GM04503 (cell line): ENCODE measurements at places on chromosomes 5 and 9.
A peak's percentile ranks its signal among the peaks of the same experiment; 100 is the strongest.

- no peak for DNase-seq
Measured at GRCh38 chr9:16342246-16343020, 528.0 kb downstream of the BNC2 start.

DNA sequence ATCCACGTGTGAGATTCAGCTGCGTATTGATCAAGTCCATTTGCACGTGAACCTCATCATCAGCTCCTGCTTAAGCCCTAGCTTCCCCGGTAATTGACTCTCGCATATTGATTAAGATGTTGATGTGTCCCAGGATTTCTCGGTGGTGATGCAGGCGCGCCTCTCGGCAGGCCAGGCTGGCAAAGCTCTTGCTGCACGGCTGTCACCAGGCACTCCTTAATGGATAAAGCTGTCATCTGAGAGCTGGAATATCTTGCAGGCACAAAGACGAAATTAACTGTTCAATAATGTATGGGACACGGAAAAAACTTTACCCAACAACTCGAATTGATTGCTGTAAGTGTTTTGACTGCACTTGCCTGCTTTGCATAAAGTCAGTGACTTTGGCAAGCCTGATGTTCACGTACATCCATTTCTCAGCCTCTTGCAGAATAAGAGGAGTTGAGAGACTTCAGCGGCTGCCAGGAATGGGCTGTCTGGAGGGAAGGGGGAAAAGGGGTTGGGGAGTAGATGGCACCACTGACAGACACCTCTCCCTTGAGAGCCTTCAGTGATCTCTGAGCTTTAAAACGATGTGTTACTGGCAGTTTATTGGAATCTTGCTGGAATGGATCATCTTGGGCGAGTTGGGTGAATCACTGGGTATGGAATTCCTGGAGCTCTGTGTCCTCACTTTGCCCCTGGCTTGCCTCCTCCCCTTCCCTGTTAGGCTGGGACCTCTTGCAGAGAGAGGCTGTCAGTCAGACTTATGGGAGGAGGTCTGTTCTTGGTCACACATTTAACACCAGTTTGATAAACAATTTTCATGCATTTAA lies 650.3 kb downstream of the CCDC171 start:
- DNase-seq: peak; percentile 78

GRCh38 chr5:87268970-87269377 lies 1.3 kb downstream of the RASA1 start:
- DNase-seq: no peak

DNA sequence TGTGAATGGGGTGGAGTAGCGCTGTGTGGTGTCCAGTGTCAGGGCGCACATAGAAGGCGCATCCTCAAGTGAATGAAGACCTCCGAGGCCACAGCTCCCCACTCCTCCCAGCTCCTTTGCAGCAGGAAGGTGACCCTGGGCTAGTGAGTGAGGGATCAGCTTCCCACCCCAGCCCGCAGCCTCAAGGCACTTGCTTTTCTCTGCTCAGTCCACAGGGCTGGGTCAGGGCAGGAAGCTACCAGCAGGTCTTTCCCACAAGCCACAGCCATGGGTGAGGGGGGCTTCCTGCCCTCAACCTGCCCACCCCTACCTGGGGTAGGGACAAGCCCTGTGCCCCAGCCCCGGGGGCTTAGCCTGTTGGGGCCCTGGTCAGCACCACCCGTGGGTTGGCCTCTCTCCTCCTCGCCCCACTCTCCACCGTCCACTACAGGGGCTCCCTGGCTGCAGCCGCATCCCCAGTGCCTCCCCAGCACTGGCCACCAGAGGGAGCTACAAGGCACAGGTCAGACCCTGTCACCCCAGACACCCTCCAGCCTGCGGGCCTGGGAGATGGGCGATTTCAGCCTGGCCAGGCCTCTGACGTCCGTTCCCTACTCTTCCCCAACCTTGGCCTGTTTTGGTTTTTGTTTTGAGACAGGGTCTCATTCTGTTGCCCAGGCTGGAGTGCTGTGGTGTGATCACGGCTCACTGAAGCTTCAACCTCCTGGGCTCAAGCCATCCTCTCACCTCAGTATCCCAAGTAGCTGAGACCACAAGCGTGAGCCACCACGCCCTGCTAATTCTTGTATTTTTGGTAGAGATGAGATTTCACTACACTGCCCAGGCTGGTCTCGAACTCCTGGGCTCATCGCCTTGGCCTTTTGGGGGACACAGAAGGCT lies 1.3 kb upstream of the ABCA2 start:
- no peak for DNase-seq

- DNase-seq: no peak
Measured at GRCh38 chr9:15927161-15927560, 374.3 kb downstream of the CCDC171 start.

DNA sequence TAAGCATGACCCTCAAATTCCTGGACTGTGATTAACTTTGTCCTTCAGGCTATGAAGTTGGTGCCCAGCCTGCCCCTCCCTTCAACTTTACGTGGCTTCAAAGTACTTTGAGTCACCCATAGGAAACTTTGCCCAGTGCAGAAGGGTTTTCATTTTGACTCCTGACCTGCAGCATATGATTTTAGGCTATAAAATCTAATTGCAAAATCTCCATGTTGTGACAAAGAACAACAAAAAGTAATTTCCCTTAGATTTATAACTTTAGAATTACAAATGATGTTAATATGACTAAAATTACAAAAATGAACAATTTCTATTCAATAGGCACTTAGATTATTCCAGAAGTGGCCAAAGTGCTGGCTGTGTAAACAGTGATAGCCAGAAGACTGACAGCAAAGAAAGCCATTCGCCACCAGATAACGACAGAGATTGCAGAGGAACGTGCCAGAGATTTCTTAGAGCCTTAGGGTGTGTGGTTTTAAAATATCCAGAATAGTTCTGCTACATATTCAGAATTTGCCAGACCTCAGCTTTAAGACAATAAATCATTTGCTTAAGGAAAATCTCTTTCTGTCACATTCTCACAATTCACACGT lies 197.4 kb downstream of the SEMA5A start:
- peak; percentile 94 for DNase-seq

- DNase-seq: no peak
Measured at GRCh38 chr5:96687812-96688453, 25.8 kb downstream of the CAST start.

DNA sequence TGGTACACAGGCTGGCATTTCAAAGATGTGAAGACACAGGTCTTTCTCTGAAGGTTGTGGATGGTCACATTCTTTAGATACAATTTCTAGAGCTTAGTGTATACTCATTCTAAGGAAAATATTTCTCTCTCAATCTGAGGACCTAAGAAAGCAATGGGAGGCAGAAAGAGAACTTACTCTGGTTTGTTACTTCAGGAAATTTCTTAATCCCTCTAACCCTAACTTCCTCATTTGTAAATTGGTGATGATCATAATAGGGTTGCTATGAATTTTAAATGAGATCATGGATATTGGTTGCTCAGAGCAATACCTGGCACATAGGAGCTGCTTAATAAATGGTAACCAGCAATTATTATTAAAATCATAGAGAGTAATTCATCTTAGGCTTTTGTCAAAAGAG lies 22.1 kb downstream of the FAM170A start:
- DNase-seq: no peak

- DNase-seq: no peak
Measured at GRCh38 chr9:78358329-78359051, 61.6 kb downstream of the PSAT1 start.
